CD4-positive, alpha-beta T cell treated with Interleukin-15 for 1 hour (primary cell): ENCODE measurements at places on chromosomes 7 and 10.

DNA sequence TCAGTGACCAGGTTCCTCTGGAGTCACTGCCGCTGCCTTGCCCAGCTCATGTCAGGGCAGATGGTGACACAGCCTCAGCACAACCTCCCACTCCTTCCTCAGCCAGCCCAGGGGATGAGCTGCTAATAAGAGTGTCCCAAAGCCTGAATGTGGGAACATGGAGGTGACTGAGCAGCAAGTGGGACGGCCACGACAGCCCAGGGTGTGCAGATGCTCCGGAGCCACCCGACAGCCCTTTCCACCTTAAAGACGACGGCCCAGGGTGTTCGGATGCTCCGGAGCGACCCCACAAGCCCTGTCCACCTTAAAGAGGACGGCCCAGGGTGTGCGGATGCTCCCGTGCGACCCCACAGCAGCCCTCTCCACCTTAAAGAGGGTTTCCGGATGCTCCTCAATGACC is 89.2 kb downstream of the DIP2C start:
- no peak for DNase-seq

DNA sequence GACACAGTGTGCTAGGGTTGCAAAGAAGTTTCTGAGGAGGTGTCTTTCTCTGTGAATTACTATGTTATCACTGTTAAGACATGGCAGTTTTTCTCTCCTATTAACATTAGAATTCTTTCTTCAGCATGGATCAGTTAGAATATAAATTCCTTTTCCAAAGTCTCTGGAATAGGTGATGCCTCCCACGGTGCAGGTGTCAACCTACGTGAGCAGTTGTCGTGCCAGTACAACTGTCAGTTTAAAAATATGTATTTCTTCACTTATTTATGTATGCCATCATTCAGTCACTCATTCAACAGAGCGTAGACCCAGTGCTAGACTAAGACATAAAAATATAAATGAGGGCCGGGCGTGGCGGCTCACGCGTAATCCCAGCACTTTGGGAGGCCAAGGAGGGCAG is 83.5 kb downstream of the TACC2 start:
- no peak for DNase-seq

DNA sequence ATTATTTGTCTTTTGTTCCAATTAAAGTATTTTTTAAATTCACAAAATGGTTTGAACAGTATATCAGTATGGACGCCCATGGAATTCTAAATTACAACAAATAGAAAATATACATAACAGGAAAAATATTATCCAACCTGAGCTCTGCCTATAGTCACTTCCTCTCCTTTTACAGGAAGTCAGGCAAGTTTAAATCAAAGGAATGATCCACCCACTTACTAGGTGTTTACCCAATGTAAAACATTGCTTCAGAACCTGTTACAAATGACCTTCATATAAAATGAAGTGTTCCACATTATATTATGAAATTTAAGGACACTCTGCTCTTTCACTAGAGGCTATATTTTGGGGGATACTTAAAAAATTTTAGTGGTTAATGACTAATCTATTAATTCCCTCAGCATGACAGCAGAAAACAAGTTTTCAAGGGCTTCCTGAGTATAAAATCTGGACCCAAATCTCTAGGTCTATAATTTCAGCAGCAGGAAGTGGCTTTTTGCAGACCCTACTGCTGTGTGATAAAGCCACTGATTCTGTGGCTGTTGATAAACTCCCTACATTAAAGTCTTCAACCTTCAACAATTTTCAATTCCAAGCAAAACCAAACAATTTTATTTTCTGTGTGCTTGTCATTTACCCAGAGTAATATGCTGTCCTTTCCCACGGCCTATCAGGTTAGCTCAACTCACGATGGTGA is 722.6 kb downstream of the GATA3 start:
- no peak for DNase-seq

- no peak for DNase-seq
Observed at GRCh38 chr10:11824825-11825224, 1.7 kb downstream of the PROSER2 start.

GRCh38 chr7:305410-306151 is 15.6 kb downstream of the FOXL3 start:
- no peak for DNase-seq

- no peak for DNase-seq
Observed at GRCh38 chr10:28186887-28187578, 115.8 kb downstream of the MPP7 start.

DNA sequence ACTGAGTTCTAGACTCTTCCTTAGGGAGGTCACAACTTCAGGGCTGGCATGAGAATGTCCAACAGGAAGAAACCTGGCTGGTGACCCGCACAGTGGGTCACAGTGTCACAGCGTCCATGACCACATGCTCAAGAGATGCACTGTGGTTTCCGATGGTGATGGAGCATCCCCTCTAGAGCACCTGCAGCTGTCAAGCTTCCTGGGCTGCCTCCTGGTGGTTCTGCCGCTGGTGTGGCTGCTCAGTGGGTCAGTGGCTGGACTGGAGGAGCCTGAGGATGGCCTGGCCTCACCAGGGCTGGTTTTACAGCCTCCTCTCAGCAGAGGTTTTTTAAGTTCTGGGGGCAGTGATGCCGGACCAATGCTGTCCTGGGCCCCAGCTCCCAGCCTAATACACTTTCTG is 149.3 kb downstream of the SH3PXD2A start:
- DNase-seq, result no peak

DNA sequence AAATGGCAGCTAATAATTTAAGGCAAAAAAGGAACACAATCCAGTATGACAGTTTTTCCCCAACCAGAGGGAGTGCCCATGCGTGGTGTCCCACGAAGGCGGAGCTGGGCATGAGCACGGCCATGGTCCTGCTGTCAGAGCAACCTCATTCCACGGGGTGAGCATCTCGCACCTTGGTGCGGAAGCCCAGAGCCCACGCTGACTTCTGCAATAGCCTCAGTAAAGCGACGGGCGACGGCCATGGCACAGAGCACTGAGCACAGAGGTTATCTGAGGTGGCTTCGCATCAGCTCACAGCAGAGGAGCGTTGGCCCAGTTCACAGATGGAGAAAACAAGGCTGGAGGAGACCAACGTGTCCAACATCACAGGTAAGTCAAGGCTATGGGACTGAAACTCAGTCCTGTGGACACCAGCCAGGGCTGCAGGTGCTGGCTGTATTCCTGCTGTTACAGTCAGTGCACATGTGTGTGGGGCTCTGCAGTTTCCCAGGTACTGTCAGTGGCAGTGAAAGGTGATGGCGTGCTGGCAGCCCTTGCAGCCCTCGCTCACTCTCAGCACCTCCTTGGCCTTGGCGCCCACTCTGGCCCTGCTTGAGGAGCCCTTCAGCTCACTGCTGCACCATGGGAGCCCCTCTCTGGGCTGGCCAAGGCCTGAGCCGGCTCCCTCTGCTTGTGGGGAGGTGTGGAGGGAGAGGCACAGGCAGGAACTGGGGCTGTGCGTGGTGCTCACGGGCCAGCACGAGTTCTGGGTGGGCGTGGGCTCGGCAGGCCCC is 525.6 kb downstream of the PTPRN2 start:
- DNase-seq, result no peak
